ENCODE measurements at places on chromosomes 13 and 19. TPM values are rescaled to one million over a fixed set of nuclear protein-coding genes. Genes with fewer than 3 reads are reported as not detected.

SRRM5 gene
- 1.4 TPM for total RNA-seq

- peak within 1 kb of the TSS; percentile 92 for H3K27ac ChIP-seq
- H3K4me3 ChIP-seq = peak within 1 kb of the TSS; percentile 88
- DNase-seq = peak; percentile 55
- H3K27me3 ChIP-seq = no peaks in the 10 kb centered on the region
- H3K4me1 ChIP-seq = peaks cover 23% of the 10 kb centered on the region
Measured at GRCh38 chr13:43878892-43879754, at the start of gene CCDC122. TSS of gene CCDC122 (minus strand) at chr13:43879740. CDS start at chr13:43869376, 10,364 bp downstream.

GRCh38 chr19:16524991-16525734 lies 17.1 kb downstream of the CHERP start:
- no peak overlapping the region for H3K4me3 ChIP-seq
- no peak overlapping the region for H3K27ac ChIP-seq
- DNase-seq = no peak
- H3K36me3 ChIP-seq = no peaks in the 10 kb centered on the region
- no peaks in the 10 kb centered on the region for H3K4me1 ChIP-seq

ZNF823 gene
- 7.3 TPM for total RNA-seq

ZSCAN4 gene
- total RNA-seq = not detected

SPHK2 gene
- total RNA-seq = 40.4 TPM

GRCh38 chr19:1267477-1268225 lies 1.5 kb upstream of the CIRBP start:
- H3K27me3 ChIP-seq = no peaks in the 10 kb centered on the region
- no peaks in the 10 kb centered on the region for H3K36me3 ChIP-seq
- peak overlapping the region; percentile 56 for H3K27ac ChIP-seq

- no peak for DNase-seq
- peaks cover 41% of the 10 kb centered on the region for H3K36me3 ChIP-seq
- no peak overlapping the region for H3K4me3 ChIP-seq
- no peak overlapping the region for H3K27ac ChIP-seq
- H3K27me3 ChIP-seq = no peaks in the 10 kb centered on the region
- H3K4me1 ChIP-seq = no peaks in the 10 kb centered on the region
Measured at GRCh38 chr13:35648201-35648600, 171.7 kb upstream of the MAB21L1 start.

DNA sequence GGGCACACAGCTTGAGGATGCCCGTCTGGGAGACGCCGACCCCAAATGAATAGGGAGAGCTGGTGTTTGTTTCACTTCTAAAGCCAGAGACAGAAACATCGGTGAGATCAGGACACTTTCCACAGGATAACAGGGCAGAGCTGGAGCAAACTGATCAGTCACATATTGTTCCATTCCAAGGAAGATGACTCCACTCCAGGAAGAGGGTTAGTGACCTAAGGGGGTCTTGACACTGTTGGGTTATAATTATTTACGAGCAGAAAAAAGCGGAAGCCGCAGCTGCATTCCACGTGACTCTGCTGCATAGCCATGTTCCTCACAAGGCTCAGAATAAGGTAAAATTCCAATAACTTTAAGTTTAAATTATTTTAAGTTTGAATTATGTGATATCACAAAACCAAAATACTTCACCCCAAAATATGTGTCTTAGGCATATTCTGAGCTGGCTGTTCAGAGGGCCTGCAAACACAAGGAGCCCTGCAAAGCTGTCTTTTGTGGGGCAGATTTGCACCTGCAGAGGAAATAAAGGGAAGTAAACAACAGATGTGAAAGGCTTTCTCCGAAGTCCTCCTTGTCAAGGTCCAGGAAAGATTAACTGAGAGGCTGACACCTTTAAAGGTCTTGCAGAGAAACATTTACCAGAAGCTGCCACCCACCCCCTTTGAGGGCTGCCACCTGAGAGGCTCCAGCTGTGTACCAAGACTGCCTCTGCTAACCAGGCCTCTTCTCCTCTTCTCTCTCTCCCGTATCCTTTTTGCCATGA lies 819.2 kb downstream of the UQCRFS1 start:
- H3K27me3 ChIP-seq = no peaks in the 10 kb centered on the region
- no peak overlapping the region for H3K27ac ChIP-seq
- peak overlapping the region; percentile 0 for H3K4me3 ChIP-seq
- H3K4me1 ChIP-seq = peaks cover 3% of the 10 kb centered on the region
- no peaks in the 10 kb centered on the region for H3K36me3 ChIP-seq
- DNase-seq = no peak
